OCI-M1 (cell line): ENCODE measurements at places on chromosomes 7 and 10.

DNA sequence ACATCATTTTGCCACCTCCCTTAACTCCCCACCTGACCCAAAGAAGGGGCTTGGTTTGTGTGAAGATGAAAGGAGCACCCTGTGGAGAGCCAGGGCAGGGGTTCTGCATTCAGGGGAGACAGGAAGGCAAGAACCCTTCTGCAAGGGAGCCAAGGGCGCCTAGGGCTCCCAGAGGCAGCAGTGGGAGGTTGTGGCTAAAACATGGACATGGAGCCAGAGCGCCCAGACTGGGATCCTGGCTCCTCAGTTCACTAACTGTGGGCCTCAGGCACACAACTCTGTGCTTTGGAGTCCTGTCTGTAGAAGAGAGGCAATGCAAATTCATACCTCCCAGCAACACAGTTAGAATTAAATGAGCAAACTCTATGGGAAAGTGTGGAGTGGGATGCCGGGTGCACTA lies 123.1 kb upstream of the MACROH2A2 start:
- DNase-seq: no peak

DNA sequence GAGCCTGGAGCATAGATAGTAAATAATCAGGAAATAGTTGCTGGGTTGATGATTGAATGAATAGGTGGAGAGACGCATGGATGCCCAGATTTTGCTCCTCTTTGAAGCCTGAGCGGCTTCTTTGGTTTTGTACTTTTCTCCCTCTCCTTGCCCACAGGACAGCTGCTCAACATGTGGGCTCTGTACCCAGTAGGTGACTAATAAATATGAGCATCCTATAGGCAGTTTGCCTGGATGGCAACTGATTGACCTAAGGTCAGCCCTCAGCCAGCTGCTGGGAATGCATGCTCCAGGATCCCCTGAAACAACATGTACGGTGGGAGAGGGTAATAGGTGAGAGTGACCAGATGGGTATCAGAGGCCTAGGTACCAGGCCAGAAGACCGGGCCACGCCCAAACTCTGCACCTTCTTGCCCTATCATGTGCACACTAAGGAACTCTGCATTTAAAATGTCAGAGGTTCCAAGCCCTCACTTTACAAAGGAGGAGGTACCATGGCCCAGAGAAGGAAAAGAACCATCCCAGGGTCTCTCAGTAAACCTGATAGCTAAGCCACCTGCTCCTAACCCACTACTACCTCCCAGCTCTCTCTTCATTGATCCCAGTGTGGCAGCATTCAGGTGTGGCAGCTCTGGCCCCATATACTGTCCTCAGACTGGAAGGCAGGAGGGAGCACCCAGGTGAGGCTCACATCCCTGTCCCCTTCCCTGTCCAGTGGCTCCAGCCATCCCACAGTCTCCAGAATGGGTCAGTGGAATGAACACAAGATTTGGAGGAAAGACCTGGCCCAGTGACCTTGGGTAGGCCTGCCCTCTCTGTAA lies 2.7 kb upstream of the ZCCHC24 start:
- DNase-seq: no peak

DNA sequence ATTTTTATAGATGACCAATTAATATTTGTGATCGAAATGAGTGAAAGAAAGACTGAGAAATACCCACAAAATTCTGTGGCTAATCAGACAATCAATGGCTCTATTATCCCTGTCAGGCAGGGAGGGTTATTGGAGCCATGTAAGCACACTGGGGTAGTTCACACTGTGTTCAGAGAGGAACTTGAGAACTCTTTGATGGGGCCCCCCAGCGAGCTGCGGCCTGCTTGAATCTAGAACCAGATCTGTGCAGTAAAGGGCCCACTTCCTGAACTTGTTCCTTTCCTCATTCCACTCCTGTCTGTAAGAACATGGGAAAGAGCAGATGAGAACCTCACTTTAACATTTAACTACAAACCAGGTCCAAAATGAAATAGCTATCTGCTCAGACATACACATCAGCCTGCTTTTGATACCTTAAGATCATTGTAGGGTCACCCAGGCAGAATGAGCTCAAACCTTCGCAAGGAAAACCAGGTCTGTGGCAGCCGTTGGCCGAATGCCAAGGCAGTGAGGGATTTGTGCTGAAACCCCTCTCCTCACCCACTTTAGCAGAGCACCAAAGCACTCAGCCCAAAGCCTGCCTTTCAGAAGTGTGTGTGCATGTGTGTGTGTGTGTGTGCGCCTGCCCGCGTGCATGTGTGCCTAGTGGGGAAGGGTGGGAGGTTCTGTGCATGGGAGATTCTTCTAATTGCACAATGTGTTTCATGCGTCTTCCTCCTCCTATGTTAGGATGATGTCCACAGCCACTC lies 365.6 kb upstream of the MGMT start:
- DNase-seq: no peak

GRCh38 chr10:57018452-57018851 lies 657.4 kb upstream of the ZWINT start:
- no peak for DNase-seq

GRCh38 chr10:112246-112645 lies 23.0 kb upstream of the ZMYND11 start:
- no peak for DNase-seq

DNA sequence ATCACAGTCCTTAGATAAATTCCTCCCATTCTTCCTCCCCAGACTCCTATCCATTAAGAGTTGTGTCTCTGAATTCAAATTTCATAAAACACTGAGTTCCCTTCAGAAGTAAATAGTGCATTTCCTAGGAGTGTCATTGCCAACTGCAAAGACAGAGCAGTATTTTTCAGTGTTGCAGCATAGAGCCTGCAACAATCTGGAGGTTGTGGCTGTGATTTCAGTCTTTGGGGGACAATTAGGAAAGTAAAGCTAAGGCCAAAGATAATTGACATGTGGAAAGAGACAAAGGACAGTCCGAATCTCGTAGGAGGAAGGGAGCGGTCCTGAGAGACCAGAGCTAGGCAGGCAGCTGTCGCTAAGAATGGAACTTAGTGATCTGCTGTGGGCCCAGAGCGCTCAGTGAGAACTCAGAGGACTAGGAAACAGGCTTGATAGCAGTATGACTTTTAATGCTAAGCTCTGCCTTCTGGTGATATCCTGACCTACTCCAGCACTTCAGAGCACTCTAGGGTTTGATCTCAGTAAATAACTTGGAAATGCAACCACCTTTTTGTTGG lies 46.2 kb downstream of the PRPF18 start:
- no peak for DNase-seq

GRCh38 chr10:89159761-89160160 lies 47.4 kb downstream of the CH25H start:
- DNase-seq: no peak

- DNase-seq: no peak
Measured at GRCh38 chr10:45428611-45429510, 54.8 kb downstream of the ALOX5 start.

GRCh38 chr7:104894726-104895521 lies 119.1 kb upstream of the KMT2E start:
- DNase-seq: no peak

DNA sequence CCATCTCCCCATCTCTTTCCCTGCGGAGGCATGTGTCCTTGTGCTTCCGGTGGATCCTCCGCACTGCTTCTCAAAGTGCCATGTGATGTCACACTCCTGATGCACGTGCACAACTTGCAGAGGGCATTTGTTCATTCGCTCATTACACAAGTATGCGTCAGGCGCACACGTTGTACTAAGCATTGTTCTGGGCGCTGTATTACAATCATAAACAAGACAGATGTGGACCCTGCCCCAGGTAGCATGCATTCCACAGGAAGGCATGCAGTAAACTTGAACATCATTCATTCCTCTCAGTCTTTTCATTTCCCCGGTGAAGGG lies 9.0 kb upstream of the RAMP3 start:
- DNase-seq: no peak

GRCh38 chr7:29003703-29004102 lies 45.6 kb upstream of the TRIL start:
- DNase-seq: no peak

- no peak for DNase-seq
Measured at GRCh38 chr10:124680675-124681074, 63.5 kb downstream of the FAM53B start.

DNA sequence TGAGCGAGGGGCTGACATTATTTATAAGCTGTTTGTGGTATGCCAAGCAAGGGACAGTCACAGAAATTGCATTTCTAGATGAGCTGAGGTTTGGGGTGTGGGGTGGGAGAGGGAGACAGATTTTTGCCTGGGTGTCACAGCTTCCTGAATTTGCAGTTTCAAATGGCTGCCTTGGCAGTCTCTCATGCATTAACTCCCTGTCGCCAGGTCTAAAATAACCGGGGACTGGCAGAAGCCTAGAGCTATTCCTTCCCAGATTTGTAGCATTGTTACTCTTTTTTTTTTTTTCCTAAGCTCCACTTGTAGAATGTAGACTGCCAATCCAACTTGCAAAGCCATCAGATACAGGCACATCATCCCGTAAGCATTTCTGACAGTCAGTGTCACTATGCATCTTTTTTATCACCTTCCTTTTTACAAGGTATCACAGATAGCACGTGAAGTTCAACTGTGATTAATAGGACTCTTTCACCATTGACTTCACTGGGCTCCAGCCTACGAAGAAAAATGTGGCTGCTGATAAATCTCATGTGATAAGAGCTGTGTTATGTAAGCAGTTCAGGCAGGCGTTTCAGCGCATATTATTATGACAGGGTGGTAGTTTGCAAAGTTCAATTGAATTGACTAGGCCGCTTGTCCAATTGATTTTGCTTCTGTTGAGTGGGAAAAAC lies 130.7 kb upstream of the CELF2 start:
- no peak for DNase-seq

GRCh38 chr10:97714401-97715258 lies 1.1 kb downstream of the MARVELD1 start:
- DNase-seq: peak; percentile 82

- DNase-seq: no peak
Measured at GRCh38 chr10:97325754-97326153, 6.7 kb downstream of the FRAT1 start.
